ENCODE measurements at places on chromosomes 4 and X.

DNA sequence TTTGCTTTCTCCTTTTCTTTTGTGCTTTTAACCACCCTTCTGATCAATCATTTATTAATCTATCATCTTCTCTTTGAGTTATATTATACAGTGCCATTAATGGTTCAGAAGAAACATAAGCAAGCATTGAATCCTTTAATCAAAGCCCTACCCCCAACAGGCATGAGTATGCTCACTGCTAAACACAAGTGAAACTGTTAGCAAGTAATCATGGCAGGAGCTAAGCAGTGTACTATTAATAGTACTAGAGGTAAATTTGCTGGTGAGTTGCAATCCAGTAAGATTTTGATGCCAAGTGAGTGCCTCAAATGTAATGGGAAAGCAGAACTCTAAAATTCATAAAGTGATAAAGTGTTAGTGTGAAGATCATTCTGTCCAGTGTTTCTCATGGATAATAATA lies 57.2 kb downstream of the FNIP2 start:
- DNase-seq, result no peak

DNA sequence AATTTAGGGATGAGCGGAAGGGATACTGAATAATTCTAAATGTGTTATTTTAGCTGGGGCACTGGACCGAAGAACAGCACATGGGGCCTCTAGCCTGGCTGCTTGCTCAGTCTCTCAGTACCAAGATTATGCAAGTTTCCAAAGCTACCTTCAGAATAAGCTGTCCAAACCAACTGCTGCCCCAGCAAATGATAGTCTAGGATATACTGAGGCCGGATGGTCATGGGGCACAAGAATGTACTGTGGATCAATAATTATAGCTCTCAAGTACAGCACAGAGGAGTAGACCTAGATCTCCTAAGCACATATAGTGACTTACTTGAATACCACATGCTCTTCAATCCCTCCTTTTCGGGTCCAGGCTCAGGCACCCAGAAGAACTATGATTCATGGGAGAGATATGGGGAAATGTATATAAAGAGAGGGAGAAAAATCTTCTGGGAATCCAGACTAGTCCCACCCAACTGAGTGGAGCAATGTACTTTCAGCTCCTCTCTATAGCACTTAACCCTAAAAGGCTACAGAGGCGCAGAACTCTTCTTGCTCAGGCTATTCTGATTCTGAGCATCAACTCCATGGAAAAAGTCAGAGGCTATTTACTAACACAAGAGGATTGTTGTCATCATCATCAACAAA lies 160.3 kb upstream of the GPC4 start:
- DNase-seq, result no peak

DNA sequence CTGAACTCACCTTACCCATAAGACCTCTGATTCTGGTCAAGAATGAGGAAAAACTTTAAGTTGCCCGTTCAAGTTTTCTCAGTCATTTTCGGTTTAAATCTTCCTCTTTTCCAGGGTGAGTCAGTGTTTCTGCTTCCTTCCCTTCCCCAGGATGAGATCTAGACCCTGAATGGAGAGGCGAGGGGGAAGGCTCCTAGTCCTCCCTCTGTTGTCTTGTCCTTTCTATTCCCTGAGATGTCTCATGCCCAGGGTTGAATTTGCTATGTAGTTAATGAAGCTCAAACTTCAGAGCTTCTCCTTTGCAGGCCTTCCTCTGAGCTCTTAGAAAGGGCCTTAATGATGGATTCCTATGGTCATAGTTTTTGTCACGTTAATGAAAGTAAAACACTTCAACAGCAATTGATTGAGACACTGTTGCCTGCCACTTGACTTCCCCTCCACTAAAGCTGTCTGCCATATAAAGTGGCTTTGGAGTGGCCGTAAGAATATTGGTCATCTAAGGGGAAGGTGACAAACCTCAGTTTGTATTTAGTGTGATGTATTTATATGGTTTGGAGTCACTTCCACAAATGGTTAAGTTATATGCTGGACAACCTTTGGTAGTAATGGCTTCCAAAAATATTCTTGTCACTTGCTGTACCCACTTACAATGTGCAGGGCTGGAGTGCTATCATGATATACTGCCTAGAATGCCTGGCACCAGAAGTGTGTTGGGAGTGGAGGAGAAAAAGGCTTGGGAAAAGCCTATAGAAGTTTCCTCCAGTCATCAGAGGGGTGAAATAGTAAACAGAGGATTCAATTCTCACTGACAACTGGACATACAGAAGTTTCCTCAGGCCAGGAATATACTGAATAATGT lies 24.3 kb upstream of the GPRIN3 start:
- no peak for DNase-seq

DNA sequence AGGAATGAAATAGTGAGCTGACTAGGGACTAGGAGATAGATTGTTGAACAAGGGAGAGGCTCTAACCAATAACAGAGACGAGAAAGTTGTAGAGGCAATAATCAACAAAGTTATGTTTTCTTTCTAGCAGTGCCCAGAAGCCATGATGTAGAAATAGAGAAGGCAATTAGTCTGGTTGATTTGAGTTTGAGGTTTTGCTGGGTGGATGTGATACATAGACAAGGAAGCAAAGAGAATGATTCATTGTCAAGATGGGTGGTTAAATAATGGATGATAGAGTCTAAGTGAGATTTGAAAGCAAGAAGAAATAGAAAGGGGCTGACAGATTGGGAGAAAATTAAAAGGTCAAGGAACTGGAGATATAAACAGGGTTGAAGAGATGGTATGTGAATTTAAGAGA lies 11.2 kb downstream of the RBM41 start:
- DNase-seq, result no peak

- no peak for DNase-seq
Observed at GRCh38 chr4:119040261-119040660, 95.4 kb upstream of the MYOZ2 start.

- no peak for DNase-seq
Observed at GRCh38 chr4:148790691-148791090, 348.5 kb upstream of the NR3C2 start.

DNA sequence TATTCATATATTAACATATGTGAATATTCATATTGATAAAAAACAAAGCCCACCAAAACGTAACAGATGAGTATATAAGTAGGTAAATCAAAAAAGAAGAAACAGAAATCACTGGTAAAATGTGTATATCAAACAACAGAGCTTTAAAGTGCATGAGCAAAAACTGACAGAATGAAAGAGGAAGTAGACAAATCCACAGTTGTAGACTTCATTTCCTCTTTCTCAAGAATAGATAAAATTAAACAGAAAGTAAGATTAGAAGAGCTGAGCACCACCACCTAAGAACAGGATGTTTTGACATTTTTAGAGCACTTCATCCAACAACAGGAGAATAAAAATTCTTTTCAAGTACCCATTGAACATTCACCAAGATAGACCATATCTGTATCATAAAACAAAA lies 64.6 kb downstream of the CNKSR2 start:
- no peak for DNase-seq

DNA sequence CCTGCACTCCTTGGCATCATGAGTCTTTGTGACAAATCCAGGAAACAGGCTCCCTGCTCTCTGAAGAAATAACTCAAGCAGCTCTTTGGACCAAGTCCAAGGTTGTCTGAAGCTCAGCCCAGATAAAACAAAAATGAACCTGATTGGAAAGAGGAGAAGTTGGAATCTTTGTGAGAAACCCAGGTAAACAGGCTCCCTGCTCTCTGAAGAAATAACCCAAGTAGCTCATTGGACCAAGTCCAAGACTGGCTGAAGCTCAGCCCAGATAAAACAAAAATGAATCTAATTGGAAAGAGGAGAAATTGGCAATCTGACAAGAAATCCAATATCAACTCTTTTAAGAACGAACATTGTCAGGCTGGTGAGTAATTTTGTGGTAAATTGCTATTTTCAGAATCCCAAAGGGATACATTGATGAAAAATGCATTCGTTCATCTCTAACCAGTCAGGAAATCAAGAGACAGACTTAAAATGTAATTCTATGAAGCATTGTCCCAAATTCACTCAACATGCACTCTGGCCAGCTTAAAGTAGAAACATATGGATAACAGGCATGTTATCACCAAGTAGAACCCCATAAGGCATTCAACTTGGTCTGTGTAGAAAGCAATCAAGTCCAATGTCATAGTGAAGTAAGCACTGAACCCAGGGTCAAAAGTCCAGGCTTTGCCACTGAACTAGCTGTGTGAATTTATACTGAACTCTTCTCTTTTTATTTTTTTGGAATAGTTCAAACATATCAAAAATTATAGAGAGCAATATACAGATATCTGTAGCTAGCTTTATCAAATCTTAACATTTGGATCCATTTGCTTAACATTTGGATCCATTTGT lies 16.8 kb upstream of the NFXL1 start:
- no peak for DNase-seq

GRCh38 chrX:4850312-4850711 lies 1136.9 kb upstream of the PRKX start:
- no peak for DNase-seq

- no peak for DNase-seq
Observed at GRCh38 chr4:2954358-2955185, 8.6 kb downstream of the NOP14 start.

DNA sequence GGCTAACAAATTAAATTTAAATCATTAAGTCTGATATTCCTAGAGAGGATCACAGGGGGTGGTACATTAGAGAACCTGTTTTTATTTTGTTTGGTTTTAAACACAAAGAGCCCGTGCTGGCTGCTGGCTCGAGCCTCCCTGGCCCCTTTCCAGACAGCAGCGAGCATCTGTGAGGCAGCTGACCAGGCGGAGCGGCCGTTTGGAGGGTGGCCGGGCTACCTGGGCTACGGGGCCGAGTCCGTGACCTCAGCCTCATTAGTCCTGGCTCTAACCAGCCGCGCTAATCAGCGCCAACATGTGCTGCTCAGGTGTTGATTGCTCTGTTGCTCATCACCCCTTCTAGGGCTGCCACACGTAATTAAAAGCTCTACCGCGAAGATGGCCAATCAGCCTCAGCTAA lies 35.3 kb downstream of the DCTD start:
- DNase-seq, result no peak

DNA sequence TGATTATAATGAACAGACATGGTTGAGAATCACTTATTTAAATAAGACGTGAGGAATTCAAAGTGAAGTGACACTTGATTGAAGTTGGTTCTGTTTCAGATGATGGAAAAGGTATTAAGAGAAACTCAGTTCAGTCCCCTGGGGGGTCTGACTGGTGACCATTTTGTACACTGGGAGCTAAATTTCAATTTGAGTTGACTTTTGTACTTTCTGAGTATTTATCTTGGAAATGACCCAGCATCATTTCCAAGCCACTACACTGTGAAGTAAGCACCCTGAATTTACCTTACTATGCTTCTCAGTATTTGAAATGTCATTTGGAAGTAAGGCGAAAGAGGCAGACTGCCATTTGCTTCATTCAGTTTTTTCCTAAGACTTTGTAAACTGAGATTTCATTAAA lies 73.4 kb downstream of the CNOT6L start:
- no peak for DNase-seq

DNA sequence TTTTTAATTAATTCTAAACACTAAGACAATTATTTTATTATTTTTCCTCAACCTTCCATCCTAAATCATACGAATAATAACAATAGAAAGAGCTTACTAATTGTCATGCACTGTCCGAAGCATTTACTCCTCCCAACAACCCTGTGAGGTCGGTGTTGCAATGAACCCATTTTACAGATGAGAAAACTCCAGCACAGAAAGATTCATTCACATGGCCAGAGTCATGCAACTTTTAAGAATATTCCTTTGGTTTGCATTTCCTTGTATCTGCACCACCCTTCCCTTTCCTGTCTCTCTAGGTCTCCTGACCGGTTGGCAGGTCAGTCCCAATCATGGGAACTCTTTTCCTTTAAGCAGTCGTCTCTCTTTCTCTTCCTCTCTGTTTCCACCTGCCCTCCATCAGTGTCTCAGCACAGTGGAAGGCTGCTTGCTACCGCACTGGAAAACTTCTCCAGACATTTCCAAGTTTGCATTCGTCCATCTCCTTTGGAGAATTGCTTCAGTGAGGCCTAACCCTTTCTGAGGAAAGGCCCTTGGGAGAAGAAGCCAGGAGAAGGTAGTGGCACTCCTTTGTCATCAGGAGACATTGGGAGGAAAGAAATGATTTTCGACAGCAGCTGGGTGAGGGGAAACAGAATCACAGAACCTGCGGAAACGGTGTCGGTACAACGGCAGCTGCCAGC lies 1.9 kb upstream of the TMSB4X start:
- no peak for DNase-seq

GRCh38 chrX:22247169-22247568 lies 25.5 kb upstream of the CBLL2 start:
- no peak for DNase-seq

GRCh38 chr4:140901736-140902336 lies 145.7 kb upstream of the TBC1D9 start:
- DNase-seq, result no peak

DNA sequence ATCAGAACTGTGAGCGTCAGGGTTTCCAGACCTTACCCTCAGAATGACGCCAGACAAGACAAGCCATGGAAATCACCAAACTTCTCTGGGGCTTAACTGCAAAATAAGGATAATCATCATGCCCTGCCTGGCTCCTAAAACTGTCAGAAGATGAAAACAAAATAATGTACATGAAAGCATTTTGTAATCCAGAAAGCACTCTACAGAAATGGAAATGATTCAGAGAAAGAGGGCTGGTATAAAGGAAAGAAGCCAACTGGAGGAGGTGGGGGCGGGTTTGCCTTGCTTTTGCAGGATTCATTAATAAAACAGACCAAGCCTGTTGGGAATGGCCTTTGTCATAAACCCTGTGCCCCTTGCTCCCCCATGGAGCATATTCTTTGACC lies 47.3 kb downstream of the SEPSECS start:
- no peak for DNase-seq

DNA sequence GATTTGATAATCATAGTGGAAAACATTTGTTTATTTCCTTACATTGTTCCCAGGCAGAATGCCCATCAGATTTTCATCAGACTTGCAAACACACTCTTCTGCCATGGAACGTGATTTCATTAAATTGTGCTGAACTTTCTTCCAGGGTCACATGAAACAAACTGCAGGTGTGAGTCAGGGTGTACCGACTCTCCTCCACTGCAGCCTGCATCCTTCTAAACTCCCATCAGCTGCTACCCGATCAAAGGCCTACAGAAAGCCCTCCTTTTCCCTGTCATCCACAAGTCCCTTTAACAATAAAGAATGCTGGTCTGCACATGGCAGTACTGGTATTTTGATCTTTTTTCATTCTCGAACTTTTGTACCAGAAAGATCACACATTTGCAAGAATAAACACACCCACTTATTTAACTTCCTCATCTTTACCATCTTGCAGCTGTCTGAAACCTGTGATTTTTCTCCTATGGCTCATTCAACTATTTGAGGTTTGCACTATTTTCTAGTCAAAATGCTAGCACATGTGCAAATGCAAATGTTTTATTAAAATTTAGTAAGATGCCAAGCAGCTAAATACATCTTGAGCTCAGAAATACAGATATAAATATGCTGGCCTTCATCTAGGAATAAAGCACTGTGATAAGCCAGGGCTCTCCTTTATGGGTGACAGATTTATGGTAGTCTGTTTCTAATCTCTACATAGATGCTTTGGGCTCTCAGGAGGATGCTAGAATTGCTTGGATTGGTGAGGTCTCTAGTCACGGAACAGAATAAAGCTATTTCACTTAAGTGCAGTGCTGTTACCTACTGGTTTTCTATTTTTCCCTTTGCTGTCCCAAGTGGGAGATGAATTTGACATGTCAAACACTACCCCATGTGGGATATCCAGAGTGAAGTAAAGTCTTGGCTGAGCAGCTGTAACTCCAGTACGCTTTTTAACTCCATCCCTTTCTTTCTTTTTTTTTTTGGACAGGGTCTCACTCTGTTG lies 25.8 kb upstream of the ARHGAP24 start:
- no peak for DNase-seq

Data from stimulated activated CD8-positive, alpha-beta memory T cell treated with anti-CD3 and anti-CD28 coated beads, Interleukin-2, amount 100 ng/mL, for 1 hour (primary cell).